ENCODE measurements at places on chromosomes 13 and 19.

- DNase-seq: no peak
These were observed 18.5 kb upstream of the KBTBD7 start for GRCh38 chr13:41212881-41213280.

DNA sequence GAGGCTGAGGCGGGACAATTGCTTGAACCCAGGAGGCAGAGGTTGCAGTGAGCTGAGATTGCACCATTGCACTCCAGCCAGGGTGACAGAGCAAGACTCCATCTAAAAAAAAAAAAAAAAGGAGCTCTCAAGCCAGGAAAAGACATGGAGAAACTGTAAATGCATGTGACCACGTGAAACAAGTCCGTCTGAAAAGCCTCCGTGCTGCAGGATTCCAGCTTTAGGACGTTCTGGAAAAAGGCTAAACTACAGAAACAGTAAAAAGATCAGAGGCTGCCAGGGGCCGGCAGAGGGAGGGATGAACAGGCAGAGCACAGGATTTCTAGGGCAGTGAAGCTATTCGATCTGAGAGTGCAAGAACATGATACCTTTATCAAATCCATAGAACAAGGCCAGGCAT, 40.7 kb upstream of the NDUFS7 start:
- DNase-seq: no peak

- DNase-seq: no peak
These were observed 378.2 kb downstream of the FOXO1 start for GRCh38 chr13:40288259-40288658.

DNA sequence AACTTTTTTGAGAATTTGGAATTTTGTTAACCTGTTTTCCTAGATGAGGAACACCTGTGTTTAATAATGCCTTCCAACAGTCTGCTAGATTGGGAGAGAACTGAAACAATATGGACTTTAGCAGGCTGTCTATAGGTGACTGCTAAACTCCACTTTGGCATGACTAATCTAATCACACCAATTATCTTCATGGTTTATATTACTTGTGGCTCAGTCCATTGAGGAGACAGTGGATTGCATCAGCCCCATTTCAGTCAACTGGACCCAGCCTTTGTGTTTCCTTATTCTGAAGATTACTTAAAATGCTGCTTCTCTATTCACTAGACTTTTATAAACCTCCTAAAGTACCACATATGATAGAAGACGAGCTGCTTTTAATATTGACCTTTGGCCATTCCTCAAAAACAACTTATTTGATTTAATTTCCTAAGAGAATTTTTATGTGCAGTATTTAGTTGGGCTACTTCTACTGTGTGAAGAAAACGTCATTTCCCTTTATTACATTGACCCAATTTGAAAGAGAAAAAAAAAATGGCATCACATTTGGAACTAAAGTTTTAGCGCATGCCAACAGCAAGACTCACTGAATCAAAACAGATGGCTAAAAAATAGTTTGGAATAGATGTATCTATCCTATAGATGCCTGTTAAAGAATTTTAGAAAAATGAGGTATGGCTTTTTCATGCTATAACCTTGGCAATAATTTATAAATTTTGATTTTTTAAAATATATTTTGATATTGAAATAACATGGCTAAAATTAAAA, 295.8 kb downstream of the NDFIP2 start:
- no peak for DNase-seq

DNA sequence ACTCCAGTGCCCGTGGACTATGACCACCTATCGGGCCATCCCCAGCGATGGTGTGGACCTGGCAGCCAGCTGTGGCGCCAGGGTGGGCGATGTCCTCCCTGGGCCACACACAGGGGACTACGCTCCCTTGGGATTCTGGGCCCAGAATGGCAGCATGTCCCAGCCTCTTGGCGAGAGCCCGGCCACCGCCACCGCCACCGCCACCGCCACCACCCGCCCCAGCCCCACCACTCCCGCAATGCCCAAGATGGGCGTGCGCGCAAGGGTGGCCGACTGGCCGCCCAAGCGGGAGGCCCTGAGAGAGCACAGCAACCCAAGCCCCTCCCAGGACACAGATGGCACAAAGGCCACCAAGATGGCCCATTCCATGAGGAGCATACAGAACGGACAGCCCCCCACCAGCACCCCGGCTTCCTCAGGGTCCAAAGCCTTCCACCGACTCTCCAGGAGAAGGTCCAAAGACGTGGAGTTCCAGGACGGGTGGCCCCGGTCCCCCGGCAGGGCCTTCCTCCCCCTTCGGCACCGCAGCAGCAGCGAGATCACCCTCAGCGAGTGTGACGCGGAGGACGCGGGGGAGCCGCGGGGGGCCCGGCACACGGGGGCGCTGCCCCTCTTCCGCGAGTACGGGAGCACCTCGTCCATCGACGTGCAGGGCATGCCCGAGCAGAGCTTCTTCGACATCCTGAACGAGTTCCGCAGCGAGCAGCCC, 142.3 kb downstream of the DPF1 start:
- no peak for DNase-seq

GRCh38 chr13:72804301-72804700, 22.4 kb downstream of the PIBF1 start:
- DNase-seq: no peak

DNA sequence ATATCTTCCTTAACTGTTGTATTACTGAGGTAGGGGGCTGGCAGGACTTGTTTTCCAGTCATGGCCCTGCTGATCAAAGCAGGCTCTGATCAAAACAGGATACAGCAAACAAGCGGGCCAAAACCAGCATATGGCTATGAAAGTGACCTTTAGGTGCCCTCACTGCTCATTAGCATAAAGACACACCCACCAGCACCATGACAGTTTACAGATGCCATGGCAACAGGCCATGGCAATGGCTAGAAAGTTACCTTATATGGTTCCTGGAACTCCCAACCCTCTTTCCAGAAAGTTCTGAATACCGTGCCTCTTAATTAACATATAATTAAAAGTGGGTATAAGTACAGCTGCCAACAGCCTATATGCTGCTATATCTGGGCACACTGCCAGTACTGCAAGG, 551.4 kb upstream of the SGCG start:
- no peak for DNase-seq

- no peak for DNase-seq
These were observed 210.7 kb upstream of the SLC10A2 start for GRCh38 chr13:103276775-103277498.

DNA sequence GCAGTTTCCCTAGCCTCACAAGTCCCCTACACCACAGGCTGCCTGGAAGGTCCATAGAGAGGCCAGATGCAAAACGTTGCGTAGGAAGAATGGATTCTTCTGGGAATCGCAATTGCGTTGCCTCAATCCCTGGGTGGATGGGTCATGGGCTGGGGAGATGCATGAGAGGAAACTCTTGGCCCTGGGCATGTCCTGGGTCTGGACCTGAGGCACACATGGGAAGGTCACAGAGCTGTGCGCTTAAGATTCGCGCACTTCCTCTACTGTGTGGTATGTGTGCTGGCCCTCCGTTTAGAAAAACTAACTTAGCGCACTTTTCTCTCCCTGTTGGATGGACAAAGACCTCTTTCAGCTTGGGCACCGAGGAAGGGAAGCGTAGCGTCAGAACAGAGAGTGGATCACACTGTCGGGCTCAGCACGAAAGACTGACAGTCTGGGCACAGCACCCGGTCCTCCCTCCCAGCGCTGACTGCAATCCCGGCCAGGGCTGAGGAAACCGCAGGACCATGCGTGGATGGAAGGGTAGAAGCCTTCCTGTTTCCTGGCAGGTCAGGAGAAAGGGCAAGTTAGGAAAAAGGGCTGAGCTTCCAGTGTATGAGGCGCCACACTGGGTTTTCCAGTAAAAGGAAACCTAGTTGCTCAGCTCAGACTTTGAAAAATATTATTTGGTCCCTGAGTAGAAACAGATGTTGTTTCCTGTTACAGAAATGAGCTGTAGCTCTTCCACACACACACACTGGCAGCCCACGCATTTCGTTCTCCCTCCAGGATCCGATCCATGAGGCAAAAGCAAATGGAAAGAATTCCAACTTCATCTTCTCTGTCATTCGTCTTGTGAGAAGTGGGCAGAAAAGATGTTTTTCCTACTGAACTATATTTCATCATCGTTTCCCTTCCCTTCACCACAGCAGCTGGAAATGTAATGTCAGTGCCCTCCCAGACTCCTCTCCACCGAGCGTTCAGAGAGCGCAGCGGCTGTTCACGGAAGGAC, 86.0 kb downstream of the ING1 start:
- no peak for DNase-seq

DNA sequence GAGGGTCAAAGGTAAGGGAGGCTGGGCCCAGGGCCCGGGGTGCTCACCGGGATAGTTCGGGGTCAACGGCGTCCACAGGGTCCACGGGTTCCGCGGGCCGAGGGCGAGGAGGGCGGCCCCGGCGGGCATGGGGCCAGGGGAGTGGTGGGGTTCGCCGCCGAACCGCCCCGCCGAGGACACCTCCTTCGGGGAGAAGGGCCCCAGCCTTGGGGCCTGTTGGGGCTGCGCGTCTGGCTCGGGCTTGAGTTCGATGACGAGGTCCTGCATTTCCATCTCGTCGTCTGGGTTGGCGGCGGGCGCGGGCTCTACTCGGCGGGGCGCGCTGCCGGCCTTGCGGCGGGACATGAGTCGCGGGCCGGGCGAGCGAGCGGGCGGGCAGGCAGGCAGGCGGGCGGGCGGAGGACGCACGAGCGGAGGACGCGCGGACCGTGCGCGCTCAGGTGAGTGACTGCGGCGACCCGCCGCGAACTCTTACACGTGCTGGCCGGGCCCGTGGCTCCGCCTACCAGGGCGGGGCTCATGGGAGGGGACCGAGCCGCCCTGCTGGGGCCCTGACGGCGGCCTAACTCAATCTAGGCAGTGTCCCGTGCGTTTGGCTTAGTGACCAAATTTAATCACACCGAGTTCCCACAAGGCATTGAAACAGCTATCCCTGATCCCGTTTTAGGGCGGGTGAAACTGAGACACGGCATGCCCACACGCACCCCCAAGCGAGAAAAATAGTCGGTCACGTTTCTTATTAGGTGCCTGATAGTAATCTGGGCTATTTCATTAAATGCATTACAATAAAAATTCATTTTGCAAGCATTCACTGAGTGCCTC, at the start of gene ZNF296:
Gene ZNF296, minus strand, starts transcription at position 450 of the 822 bp plus-strand sequence. Its CDS starts 105 bp downstream, at position 345.
- DNase-seq: peak; percentile 66

DNA sequence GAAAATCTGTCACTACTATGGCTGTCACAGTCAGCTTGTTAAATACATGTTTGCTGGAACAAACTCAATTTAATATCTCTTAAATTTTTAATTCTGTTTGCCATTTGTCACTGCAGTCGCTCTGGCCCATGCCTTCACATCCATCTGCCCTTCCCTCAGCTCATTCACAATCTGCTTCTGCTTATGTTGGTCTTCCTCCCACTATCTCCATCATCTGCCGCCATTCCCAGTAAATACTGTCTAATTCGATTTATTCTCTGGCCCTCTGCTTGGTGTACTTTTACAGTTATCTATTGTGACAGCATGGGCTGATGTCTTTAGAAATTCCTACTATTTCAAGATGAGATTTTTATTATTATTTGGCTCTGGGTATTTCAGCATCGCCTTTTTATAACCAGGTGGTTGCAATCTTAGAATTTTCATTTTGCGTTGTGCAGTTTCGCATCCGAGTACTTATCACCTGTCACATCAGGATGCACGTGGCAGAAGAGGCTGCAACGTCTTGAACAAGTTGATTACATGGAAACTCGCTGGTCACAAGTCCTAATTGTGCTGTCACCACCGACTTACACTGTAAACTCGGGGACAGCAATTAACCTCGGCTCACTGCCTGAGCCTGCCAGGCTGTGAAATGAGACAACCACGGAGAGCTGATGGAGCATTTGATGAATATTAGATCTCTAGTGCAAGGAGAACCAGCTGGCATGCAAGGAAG, 158.4 kb downstream of the MYO16 start:
- DNase-seq: no peak

DNA sequence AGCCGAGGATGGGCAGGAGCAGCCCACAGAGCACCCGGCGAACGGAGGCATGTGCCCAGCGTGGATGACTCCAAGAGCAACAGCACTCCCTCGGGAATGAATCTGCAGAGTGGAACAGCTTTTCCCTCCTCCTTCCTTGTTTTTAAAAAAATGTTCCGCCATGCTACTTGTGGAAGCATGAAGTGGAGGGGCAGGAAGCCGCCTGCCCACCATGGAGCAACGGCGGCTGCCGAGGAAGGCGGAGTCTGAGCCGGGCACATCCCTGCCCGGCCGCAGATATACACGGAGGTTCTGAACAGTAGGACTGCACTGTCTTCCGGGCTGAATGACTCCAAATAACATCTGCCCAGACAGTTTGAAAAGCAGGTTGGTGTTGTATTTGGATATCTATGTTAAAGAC, 65.2 kb downstream of the SOX1 start:
- no peak for DNase-seq

DNA sequence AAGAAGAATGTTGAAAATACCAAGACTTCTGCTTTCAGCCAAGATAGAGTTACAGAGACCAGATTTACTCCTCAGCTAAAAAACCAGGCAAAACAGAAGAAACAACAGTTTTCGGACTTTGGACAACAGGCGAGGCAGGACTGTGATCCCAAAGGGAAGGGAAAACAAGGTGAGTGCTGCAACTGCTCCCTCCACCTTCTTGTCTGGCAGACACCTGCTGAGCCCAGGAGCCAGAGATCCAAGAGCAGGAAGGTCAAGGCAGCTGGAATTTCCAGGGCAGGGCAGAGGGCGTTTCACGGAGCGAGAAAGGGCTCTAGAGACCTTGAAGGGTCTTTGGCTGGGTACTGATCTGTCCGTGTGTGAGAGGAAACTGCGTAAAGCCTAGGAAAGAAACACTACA, 32.9 kb upstream of the SLC7A9 start:
- no peak for DNase-seq

GRCh38 chr19:1266916-1267476, 2.1 kb upstream of the CIRBP start:
- peak; percentile 66 for DNase-seq

DNA sequence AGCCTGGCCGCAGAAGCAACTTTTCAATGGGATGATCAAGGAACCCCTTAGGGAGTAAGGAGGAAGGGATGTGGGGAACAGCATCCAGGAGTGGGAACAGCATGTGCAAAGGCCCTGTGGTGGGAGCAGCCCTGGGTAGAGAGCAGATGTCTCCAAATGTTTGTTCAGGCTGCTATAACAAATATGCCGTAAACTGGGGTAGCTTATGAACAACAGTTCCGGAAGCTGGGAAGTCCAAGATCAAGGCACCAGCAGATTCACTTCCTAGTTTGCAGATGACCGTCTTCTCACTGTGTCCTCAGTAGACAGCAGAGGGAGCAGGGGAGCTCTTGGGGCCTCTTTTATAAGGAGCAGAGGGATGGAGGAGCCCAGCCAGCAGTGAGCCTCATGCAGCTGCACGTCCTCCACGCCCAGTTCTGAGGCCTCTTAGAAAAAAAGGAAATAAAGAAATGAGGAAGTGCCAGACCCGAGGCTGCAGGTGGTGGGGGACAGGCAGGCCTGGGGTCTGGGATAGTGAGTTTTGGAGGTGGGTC, 4.2 kb upstream of the LRRC25 start:
- DNase-seq: no peak

DNA sequence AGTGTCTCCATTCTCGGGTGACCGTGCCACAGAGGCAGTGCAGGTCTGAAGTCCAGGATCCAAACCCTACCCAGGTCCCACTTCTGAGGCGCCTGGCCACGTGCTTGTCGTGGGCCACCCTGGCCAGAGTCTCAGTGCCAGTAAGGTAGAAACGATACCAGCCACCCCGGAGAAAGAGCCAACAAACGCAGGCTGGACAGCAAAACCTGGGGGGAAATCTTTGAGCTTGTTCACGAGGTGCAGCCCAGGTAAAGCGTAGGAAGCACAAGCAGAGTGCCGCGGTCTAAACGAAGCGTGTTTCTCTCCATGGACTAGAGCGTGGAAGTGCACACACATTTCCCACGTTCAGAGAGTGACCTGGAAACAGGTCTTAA, 95.6 kb downstream of the ATP11A start:
- no peak for DNase-seq

GRCh38 chr19:47608969-47609905, at the start of gene BICRA:
BICRA (plus strand) TSS chr19:47609134; CDS start chr19:47673575, 64,441 bp downstream.
- DNase-seq: peak; percentile 55

- DNase-seq: no peak
These were observed 773.4 kb upstream of the SLITRK1 start for GRCh38 chr13:84655677-84656076.

All from activated T-helper 1 cell treated with anti-CD3 and anti-CD28 coated beads, Interleukin-2, amount 50 U/mL, for 16 hours (primary cell).